ENCODE measurements at places on chromosomes 6 and 20. TPM values are rescaled to one million over a fixed set of nuclear protein-coding genes. Genes with fewer than 3 reads are reported as not detected.

Gene CLVS2
- 0.17 TPM for total RNA-seq

Gene RIPOR2
- 0.73 TPM for total RNA-seq

Gene ZNF343
- 12.8 TPM for total RNA-seq

Gene MARCKS
- 13.6 TPM for total RNA-seq

Gene BANF2
- not detected for total RNA-seq

Gene WFDC10B
- not detected for total RNA-seq

Gene SLC13A3
- total RNA-seq = not detected

Gene PAX1
- not detected for total RNA-seq

Gene LINC00237
- not detected for total RNA-seq

Gene SLC25A27
- 0.32 TPM for total RNA-seq

Gene SYTL3
- total RNA-seq = 1.9 TPM

Gene KCNQ2
- total RNA-seq = 0.51 TPM

Gene TSBP1
- not detected for total RNA-seq

Gene DSP
- 41.5 TPM for total RNA-seq

Gene DST
- 55.0 TPM for total RNA-seq

Gene KIAA0408
- total RNA-seq = 5.3 TPM

Gene FOXQ1
- 4.8 TPM for total RNA-seq
